ENCODE measurements at places on chromosomes 5 and 9. TPM values are rescaled to one million over a fixed set of nuclear protein-coding genes. Genes with fewer than 3 reads are reported as not detected.

GRCh38 chr5:157571357-157571827 is 4.2 kb downstream of the ADAM19 start:
- H3K36me3 ChIP-seq: peaks cover 65% of the 10 kb centered on the region
- peak overlapping the region; percentile 90 for H3K4me3 ChIP-seq
- H3K27me3 ChIP-seq: no peaks in the 10 kb centered on the region
- DNase-seq: peak; percentile 85
- H3K4me1 ChIP-seq: peaks cover 11% of the 10 kb centered on the region

- no peaks in the 10 kb centered on the region for H3K4me1 ChIP-seq
- DNase-seq: peak; percentile 40
- no peak overlapping the region for H3K4me3 ChIP-seq
- H3K36me3 ChIP-seq: no peaks in the 10 kb centered on the region
Measured at GRCh38 chr5:2021484-2022176, 138.9 kb upstream of the IRX4 start.

DNA sequence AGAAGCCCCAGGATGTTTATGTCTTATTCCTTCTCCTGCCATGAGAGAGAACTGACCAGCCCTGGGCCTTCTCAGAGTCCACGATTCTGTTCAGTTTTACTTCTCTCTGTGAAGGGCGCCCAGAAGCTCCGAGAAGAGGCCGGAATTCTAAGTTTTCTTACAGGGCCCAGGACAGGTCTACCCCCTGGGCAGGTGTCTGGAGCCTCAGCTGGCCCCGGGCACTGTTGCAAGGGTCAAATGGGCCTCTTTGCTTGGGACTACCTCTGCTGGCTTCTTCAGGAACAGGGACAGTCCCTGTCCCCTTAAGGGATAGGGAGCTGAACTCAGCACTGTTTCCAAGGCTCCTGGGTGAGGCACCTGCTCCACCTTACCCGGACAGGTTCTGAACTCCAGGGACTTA is 55.0 kb downstream of the RASGEF1C start:
- no peak for DNase-seq
- H3K27ac ChIP-seq: no peak overlapping the region
- no peaks in the 10 kb centered on the region for H3K27me3 ChIP-seq
- H3K4me3 ChIP-seq: no peak overlapping the region

DNA sequence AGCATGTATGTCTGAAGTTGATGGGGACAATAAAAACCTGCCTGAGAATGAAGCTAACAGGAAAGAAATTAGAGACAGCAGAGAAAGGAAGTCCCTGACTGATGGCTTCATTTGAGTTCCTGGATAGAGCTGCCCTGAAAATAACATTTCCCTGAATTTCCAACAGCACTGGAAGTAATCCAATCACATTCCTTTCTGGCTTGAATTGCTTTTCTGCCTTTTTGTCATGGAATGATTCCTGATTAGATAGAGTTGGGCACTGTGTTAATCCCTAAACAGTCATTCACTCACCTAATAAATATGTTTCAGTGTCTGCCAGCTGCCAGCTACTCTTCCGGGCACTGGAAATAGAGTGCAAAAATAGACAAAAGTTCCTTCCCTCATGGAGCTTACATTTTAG is 30.0 kb upstream of the SH3RF2 start:
- no peaks in the 10 kb centered on the region for H3K36me3 ChIP-seq
- no peak overlapping the region for H3K4me3 ChIP-seq
- H3K27me3 ChIP-seq: peaks cover 10% of the 10 kb centered on the region
- no peaks in the 10 kb centered on the region for H3K4me1 ChIP-seq
- DNase-seq: no peak

DNA sequence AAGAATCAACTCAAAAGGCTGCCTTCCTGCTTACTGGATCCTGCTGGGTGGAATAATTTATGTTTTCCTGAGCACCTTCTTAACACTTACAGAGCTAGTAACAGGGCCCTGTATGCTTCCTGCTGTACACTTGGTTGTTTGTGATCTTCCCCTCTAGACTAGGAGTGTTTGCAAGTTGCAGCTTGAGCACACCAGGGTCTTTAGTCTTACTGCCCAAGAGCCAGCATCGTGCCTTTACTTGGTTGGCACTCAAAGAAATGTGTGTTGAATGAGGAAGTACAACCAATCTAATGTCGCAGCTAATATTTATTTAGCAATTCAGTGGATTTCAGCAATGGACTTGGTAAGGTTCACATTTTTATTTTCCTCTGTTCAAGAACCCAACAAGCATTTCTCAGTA is 57.5 kb upstream of the HAND1 start:
- no peaks in the 10 kb centered on the region for H3K36me3 ChIP-seq
- H3K27me3 ChIP-seq: no peaks in the 10 kb centered on the region
- no peaks in the 10 kb centered on the region for H3K4me1 ChIP-seq
- no peak for DNase-seq
- H3K4me3 ChIP-seq: no peak overlapping the region

DNA sequence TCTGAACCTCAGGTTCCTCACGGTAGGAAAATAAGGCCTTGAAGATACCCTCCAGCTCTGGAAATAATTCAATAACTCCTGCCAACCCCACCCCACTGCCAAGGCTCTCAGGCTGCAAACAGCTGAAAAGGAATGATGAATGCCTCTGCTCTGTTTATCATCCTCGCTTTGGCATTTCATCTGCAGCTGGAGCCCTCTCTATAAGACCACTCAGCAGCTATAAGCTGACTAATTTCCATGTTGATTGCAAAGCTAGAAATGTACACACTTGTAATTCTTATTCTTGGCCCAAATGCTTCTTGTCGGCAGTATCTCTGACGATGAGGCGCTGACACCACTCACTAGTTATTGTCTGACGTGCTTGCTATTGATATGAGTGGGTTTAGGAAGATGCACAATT is 408.4 kb upstream of the NMUR2 start:
- H3K4me3 ChIP-seq: no peak overlapping the region
- no peaks in the 10 kb centered on the region for H3K27me3 ChIP-seq
- DNase-seq: no peak
- no peaks in the 10 kb centered on the region for H3K36me3 ChIP-seq

DNA sequence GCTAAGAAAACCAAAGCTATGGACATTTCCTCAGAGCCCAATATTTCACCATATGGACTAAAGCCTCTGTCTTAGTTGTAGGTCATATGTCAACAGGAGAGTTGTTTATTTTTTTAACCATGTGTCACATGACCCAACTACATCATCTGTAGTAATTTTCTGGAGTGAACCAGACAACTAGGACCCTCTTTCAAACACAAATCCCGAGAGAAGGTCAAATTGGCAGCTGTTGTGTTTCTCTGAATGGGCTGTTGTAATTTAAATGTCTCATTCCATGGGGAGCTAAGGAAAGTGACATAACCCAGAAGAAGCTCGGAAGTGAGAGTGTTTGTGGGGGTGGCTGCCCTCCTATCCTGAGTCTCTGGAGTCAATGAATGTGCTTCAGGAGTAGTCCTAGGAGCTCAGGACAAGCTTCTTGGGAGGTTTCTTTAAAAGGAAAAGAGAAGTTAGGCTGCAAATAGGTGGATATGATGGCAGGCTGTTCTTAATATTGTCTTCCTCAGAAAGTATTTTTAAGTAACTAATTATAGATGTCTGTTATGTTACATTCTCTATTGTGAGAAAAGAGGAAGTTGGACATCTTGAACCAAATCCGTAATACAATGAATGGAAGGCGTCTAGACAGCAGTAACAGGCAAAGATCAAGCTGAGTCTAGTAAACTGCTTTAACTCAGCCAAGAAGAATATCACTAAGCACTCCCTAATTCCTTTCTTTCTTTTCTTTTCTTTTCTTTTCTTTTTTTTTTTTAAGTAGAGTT is 50.1 kb downstream of the TMEM167A start:
- H3K27me3 ChIP-seq: no peaks in the 10 kb centered on the region
- no peak overlapping the region for H3K4me3 ChIP-seq
- DNase-seq: peak; percentile 80
- H3K27ac ChIP-seq: peak overlapping the region; percentile 50

The SH3GL2 gene
- total RNA-seq: 2.1 TPM

The RALGPS1 gene
- 25.0 TPM for total RNA-seq

The CCDC192 gene
- total RNA-seq: not detected

The PHF24 gene
- 1.9 TPM for total RNA-seq

Data from endodermal cell (in vitro differentiated cells).